ENCODE measurements at places on chromosomes 7 and 10.

GRCh38 chr7:149248777-149249176 lies 9.3 kb downstream of the ZNF212 start:
- DNase-seq, result no peak

- no peak for DNase-seq
Measured at GRCh38 chr10:79601939-79602338, 8.8 kb upstream of the SFTPA1 start.

DNA sequence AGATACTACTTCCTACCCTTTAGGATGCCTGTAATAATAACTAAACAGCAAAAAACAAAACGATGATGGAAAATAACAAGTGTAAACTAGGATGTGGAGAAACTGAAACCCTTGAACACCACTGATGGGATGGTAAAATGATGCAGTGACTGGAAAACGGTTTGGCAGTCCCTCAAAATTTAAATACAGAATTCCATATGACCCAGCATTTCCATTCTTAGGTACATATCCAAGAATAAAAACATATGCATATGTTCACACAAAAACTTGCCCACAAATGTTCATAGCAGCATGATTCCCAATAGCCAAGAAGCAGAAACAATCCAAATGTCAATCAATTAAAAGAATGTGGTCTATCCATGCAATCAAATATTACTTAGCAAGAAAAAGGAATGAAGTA lies 25.8 kb downstream of the SMURF1 start:
- no peak for DNase-seq

- DNase-seq, result no peak
Measured at GRCh38 chr7:1671594-1672451, 1.7 kb downstream of the ELFN1 start.

- no peak for DNase-seq
Measured at GRCh38 chr7:87505557-87506245, 30.2 kb upstream of the ABCB4 start.

- no peak for DNase-seq
Measured at GRCh38 chr7:87159538-87159937, 7.3 kb downstream of the DMTF1 start.

GRCh38 chr10:77644557-77645243 lies 7.1 kb upstream of the KCNMA1 start:
- no peak for DNase-seq

GRCh38 chr7:134827889-134828288 lies 48.5 kb downstream of the CALD1 start:
- DNase-seq, result peak; percentile 90

- no peak for DNase-seq
Measured at GRCh38 chr10:123774132-123774742, 108.1 kb downstream of the GPR26 start.

- no peak for DNase-seq
Measured at GRCh38 chr10:4066581-4067390, 281.8 kb upstream of the KLF6 start.

DNA sequence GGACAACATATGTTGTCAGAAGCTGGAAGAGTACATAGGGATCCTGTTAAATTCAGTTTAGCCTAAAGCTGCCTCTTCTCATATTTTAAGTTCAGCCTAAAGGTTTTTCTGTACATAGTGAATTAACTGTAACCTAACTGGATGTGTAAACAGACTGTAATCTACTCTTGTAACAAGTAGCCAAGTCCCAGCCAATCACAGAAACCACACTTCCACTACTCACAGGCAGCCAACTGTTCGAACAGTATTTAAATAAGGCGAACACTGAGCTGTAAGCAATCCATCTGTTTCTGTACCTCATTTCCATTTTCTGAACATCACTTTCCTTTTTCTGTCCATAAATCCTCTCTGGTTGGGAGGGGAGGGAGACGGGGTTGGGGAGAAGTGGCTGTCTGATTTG lies 15.0 kb upstream of the STN1 start:
- DNase-seq, result no peak

- peak; percentile 28 for DNase-seq
Measured at GRCh38 chr10:121788115-121788514, 139.7 kb downstream of the ATE1 start.

GRCh38 chr10:45313264-45313873 lies 2.0 kb downstream of the OR13A1 start:
- DNase-seq, result no peak

- DNase-seq, result no peak
Measured at GRCh38 chr10:85864868-85865526, 501.6 kb downstream of the GRID1 start.

- DNase-seq, result no peak
Measured at GRCh38 chr10:71371750-71372166, 25.0 kb upstream of the CDH23 start.

GRCh38 chr10:5563321-5563961 lies 38.7 kb downstream of the CALML3 start:
- DNase-seq, result no peak

- DNase-seq, result no peak
Measured at GRCh38 chr7:146948703-146949102, 832.1 kb downstream of the CNTNAP2 start.

GRCh38 chr7:66771795-66772194 lies 31.3 kb downstream of the RABGEF1 start:
- no peak for DNase-seq

DNA sequence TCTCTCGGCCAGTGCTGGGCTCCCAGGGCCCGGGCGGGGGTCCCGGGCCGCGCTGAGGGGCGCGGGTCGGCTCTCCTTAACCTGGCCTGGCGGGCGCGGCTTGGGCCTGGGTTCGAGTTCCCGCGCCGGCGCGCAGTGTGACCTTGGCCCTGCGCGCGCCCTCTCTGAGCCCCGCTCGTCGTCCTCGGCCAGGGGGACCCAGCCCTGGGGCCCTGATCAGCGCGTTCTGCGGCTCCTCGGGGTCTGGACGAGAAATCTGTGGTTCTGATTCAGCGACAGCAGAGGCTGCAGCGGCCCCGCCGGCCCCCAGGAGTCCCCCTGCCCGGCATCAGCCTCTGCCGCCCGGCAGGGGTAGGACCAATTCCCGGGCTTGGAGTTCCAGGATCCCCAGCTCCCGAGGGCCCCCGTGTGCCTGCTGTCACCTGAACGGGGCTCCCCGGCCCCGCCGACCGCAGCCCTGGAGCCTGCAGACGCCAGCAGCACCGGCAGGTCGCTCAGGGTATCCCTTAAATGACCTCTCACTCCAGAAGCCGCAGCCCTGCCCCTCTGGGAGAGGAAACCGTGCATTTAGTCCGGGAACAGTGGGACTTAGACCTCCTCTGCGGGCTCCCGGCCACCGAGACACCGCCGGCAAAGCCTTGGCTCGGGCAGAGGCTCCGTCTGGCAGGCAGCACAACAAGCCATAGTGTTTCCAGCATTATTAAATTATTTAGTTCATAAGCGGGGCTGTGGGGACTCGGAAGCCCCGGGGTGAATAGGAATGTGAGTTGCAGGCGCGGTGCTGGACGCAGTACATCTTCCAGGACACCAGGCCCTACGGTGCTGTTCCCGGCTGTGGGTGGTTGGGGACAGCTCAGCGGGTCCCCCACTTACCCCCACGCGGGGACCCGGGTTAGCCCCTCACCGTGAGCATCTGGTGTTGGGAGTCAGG lies 572 bp downstream of the CHST12 start:
- no peak for DNase-seq

GRCh38 chr7:120995654-120996053 lies 7.1 kb downstream of the CPED1 start:
- DNase-seq, result no peak

Data from astrocyte (in vitro differentiated cells and primary cell).